ENCODE measurements at places on chromosomes 2 and 18.
A peak's percentile ranks its signal among the peaks of the same experiment; 100 is the strongest.

- DNase-seq = no peak
Observed at GRCh38 chr2:28955467-28955866, 25.6 kb upstream of the TOGARAM2 start.

- DNase-seq = no peak
Observed at GRCh38 chr2:240601061-240601830, 14.7 kb downstream of the CAPN10 start.

GRCh38 chr2:233418761-233419546 lies 64.7 kb downstream of the DGKD start:
- DNase-seq = no peak

- DNase-seq = no peak
Observed at GRCh38 chr18:7025194-7025593, 92.4 kb downstream of the LAMA1 start.

DNA sequence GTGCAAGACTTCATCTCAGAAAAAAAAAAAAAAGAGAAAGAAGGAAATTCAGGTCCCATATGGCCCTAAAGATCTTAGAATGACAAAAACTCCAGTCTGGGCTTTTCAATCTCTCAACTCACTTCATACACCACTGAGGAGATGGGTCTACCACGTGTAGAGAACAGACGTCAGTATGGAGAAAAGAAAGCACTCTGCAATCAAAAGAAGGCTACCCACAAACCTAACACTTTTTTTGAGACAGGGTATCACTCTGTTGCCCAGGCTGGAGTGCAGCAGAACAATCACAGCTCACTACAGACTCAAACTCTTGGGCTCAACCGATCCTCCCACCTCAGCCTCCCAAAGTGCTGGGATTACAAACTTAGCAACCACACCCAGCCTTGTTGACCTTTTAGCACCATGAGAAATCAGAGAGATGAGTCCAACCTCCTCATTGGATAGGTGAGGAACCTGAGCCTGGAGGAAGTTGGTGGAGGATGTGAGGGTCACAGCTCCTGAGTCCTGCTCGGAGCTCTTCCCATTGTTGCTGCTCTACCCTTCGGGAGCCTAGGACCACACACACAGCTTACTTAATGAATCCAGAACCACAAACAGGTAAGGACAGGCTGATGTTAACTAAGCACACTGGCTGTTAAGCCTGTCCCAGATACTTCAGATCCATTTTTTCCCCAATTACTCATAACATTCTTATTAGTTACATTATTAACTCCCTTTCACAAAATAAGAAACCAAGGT lies 23.7 kb downstream of the TBC1D8 start:
- no peak for DNase-seq

- no peak for DNase-seq
Observed at GRCh38 chr2:47598476-47598875, 184.5 kb upstream of the MSH6 start.

DNA sequence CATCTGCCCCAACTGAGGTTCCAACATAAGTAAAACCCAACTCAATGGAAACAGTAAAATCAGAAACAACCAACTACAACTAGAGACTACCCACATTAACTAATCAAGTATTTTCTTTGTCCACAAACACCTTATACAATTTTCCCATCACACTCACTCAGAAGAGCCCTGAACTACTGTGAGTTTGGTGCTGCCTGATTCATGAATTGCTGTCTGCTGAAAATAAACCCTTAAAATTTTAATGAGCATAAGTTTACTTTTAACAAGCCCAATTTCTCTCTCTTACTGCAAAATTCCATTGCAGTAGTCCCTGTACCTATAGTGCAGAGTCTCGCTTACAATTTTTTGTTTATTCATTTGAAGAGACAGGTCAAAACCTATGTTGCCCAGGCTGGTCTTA lies 203.9 kb downstream of the NBAS start:
- DNase-seq = no peak

GRCh38 chr2:189214484-189214883 lies 34.9 kb upstream of the COL5A2 start:
- no peak for DNase-seq

DNA sequence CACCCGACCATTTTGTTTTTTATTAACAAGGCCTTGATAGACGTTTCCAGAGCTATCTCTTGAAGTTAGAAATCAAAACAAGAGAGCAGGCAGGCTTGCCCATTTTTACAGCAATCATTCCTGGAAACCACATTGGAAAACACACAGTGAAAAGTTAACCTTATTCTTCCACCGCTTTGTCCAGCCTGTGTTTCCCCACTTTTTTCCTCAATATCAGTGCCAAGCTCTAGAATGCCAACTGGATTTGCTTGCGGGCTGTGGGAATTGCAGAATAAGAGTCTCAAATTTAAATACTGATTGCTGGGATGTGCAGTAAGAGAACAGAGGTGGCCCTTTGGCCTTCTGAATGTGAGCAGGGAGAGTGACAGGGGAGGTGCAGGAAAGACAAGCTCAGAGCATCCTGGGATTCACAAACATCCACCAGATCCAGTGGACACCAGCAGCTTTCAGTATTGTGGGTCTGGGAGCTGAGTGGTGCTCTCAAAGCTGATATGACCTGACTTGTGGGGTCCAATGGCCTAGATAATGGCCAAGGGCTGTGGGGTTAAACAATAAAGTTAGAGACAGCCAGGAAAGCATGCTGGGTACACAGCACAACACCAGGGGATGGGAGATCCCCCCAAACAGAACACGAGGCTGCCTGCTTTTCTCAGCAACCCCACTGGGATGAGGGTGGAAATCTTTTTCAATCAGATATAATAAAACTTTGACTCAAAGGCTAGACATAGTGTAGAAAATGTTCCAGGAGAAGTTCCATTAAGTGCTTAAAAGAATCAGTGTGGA lies 15.5 kb downstream of the CYP1B1 start:
- no peak for DNase-seq

DNA sequence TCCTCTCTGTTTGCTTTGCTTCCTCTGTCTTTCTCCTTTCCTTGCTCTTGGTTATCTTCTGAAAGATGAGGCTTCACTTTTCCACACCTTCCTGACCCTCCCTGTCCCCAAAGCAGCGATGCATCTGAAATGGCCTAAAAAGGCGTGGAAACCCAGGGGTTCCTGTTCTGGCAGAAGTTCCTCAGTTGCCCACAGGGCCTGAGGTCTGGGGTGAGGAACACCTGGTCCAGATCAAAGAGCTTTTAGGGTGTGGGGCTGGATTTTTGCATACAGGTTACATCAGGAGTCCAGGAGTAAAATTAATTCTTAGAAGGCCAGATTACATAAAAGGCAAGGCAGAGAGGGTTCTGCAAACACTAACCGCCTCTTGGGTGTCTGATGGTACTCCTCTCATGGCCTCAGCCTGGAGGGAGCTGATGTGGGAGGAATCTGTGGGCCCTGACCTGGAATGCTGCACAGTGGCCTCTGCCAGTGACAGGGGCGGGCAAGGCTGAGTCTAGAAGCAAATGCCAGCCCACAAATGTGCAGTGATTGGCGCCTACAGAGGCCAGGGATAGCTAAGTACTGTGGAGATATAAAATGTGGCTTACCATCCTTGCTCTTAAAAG lies 41.8 kb downstream of the INPP4A start:
- no peak for DNase-seq

GRCh38 chr2:30984148-30984547 lies 154.1 kb downstream of the GALNT14 start:
- DNase-seq = no peak

DNA sequence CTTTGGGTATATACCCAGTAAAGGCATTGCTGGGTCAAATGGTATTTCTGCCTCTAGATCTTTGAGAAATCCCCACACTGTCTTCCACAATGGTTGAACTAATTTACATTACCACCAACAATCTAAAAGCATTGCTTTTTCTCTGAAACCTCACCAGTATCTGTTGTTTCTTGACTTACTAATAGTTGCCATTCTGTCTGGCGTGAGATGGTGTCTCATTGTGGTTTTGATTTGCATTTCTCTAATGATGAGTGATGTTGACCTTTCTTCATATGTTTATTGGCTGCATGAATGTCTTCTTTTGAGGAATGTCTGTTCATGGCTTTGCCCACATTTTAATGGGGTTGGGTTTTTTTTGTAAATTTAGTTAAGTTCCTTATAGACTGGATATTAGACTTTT lies 382.6 kb upstream of the ZNF804A start:
- DNase-seq = no peak

DNA sequence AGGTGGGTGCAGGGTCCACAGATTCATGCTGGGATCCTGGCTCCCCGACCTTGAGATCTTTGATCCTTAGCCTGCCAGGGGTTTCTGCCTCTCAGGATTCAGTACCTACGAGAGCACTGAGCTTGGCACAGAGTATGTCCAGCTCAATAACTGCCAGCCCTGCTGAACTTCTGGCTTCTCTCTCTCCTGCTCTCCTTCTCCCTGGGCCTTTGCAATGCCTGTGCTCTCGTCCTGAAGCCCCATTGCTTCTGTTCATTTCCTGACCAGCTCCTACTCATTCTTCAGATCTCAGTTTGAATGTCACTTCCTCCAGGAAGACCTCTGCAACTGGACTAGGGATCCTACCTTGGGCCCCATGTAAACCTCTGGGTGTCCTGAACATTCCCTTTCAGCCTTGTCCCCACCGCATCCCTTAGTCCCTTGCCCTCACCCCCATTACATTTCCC lies 113.8 kb upstream of the HAAO start:
- no peak for DNase-seq

- peak; percentile 95 for DNase-seq
Observed at GRCh38 chr2:66432801-66433694, 1.9 kb upstream of the MEIS1 start.

- no peak for DNase-seq
Observed at GRCh38 chr2:192190474-192190873, 4.3 kb downstream of the TMEFF2 start.

DNA sequence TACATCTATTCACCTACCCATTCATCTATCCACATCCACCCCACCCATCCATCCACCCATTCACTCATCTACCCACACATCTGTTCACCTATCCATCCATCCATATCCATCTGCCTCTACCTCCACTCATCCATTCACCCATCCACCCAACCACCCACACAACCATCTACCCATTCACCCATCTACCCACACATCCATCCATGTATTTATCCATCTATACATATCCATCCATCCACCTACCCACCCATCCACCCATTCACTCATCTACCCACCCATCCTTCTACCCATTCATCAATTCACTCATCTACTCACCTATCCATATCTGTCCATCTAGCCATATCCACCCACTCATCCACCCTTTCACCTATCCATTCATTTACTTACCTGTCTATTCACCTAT lies 187.6 kb downstream of the ASB1 start:
- no peak for DNase-seq

DNA sequence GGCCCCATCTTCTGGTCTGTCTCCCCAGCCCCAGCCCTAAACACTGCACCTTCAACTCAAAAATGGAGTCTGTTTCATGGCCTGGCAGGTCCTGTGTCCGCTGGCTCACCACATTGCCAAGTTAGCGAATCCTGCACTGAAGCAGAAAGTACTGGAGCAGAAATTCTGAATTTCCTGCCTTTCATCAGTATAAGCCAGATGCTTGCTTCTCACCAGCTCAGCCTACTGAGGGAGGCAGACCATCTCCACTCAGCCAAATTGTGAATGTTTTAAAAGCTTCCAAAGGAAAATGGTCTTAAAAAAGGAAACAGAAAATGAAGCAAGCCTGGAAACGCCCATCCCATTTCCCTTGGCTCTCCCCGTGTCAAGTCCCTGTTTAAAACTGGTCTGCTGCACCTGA lies 157.8 kb downstream of the C1D start:
- DNase-seq = no peak

GRCh38 chr2:217102956-217103355 lies 243.1 kb upstream of the TNP1 start:
- no peak for DNase-seq

- no peak for DNase-seq
Observed at GRCh38 chr18:28161608-28162599, 15.0 kb downstream of the CDH2 start.

All from forelimb muscle (tissue), 1 donor.